Stimulated activated CD4-positive, alpha-beta T cell treated with anti-CD3 and anti-CD28 coated beads, Interleukin-12 subunit alpha, Interleukin-12 subunit beta, amount 100 ng/mL, for 48 hours (primary cell): ENCODE measurements at places on chromosomes 6 and 20.

GRCh38 chr6:87825821-87826221 is 123.8 kb upstream of the AKIRIN2 start:
- no peak for DNase-seq

DNA sequence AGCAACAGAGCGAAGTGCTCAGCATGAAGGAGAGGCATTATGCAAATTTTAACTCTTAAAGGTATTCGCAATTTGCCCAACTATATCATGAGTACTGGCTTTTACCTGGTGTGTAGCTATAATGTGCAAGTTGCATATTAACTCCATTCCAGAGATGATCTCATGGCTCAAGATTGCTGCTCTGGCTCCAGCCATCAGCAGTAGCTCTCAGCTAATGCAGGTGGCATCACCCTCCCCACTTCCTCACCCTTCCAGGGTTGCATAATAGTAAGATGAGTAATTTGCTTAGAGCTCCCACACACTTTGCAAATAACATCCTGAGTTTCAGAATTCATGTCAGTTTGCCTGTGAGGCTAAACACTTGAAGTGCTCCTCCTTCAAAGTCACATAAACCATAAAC is 15.9 kb upstream of the PCSK2 start:
- DNase-seq = no peak

- DNase-seq = no peak
Measured at GRCh38 chr20:19942611-19943010, 74.6 kb upstream of the NAA20 start.

DNA sequence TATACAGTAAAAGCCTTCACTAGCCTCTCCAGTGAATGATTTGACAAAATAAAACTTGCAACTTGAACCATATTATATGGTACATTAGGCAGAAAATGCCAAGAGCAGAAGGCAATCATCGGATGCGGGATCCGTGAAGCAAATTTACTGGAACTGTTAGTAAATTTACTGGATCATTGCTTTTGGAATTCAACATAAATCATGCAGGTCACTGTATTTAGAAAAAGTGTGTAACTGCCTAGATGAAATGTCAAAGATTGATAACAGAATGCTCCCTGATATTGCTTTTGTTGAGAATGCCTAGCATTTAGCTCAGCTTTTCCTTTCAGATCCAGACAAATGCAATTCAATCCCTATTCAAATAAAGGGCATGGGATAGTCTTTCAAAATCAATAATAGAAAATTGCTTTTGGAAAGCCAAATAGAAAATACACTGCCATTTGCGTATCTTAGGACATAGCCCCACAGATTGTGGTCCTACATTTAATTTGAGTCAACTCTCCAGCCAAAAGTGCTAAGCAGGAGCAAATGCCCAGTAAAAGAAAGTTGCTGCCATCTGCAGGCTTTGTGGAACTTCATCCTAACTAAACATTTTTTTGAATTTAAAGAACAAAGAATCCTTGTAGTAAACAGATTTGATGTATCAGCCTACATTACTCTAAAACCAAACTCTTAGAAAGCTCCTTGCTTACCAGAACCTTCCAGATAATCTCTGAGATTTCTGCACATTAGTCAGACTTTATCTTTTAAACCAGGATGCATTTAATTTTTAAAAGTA is 109.5 kb upstream of the HSF2 start:
- DNase-seq = no peak
